ENCODE measurements at places on chromosomes 5 and 9.

DNA sequence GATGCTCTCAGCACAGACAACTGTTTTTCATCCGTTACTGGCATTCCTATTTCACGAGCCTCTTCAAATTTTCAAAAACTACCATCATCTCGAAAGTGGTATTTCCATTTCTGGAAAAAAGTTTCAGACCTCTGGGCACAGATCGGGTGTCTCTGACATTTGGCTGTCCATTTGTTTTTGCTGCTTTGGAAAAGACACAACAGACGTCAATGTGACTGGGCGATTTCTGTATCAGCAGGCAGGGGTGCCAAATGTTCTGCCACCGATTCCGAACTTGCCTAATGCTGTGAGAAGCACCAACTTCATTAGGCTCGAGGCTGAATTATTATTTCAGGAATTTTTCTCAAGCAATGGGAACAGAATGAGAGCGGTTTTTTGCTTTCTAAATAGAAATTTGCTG, 105.6 kb downstream of the ARSB start:
- DNase-seq, result no peak

- no peak for DNase-seq
These were observed 45.4 kb downstream of the ZNF618 start for GRCh38 chr9:113921396-113921925.

GRCh38 chr5:154395407-154396106, 50.2 kb upstream of the SAP30L start:
- no peak for DNase-seq

GRCh38 chr9:38074441-38074961, 5.5 kb upstream of the SHB start:
- no peak for DNase-seq

DNA sequence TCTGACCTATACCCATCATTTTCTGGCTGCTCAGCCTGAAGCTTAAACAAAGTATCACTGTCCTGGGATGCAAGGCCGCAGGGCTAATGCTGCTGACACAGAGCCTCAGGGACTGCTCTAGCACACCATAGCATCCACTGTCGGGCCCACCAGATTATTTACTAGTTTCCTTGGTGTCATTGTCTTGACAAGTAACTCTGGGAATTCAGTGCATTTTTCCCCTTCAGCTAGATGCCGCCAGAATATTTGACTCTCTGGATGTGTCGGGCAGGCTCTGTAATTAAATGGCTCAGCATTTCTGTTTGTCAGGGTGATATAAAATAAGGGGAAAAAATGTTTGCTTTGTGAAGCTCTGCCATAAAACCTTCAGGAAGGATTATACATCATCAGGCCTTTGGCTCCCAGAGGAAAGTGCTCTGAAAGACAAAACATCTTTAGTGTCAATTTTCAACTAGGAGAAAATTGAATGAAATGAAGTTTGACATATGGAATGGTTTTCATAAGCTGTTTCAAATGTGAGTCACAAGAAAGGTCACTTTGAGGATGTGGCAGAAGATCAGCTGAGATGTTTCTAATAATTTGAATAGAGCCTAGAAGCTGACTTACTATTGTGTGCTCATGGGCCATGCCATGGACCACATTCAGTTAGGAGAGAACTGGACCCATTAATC, 350.1 kb downstream of the TMEM232 start:
- no peak for DNase-seq

DNA sequence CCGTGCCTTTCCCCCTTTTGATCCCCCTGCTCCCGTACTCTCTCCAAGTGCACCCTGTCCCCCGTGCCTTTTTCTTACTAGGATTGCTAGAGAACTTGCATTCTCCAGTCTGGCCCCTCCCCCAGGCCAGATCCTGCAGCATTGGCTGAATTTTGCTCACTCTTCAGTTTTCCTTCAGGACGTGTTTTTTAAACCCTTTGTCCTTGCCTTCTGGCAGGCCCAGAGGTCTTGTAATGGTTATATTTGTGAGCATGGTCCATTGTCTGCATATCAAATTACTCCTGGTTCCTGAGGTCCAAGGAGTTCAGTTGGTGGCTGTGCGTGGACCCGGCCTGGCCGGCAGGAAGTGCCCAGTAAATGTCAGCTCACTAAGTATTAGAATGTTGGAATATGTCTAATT, 606 bp downstream of the TBC1D13 start:
- no peak for DNase-seq

- DNase-seq, result no peak
These were observed 76.9 kb upstream of the IFNK start for GRCh38 chr9:27447031-27447683.

GRCh38 chr5:110333384-110333783, 393.1 kb downstream of the TMEM232 start:
- no peak for DNase-seq

DNA sequence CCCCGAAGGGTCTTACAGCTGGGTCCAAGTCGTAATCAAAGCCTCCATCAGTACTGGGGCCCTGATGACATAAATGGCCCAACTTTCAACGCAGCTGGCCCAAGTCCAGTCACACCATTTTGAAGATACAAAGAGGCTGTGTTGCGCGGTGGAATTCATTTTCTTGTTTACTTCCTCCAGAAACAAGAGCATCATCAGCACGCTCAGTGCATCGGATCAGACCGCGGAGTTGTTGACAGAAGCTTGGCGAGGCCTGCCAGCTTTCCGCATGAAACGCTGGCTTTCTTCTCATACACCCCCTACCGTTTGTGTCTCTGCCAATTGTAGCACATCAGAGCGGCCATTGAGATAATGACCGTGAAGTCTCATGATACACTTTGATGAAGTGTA, 101.7 kb upstream of the SPATA31D4 start:
- DNase-seq, result no peak

GRCh38 chr9:15724016-15724415, 171.2 kb downstream of the CCDC171 start:
- no peak for DNase-seq

DNA sequence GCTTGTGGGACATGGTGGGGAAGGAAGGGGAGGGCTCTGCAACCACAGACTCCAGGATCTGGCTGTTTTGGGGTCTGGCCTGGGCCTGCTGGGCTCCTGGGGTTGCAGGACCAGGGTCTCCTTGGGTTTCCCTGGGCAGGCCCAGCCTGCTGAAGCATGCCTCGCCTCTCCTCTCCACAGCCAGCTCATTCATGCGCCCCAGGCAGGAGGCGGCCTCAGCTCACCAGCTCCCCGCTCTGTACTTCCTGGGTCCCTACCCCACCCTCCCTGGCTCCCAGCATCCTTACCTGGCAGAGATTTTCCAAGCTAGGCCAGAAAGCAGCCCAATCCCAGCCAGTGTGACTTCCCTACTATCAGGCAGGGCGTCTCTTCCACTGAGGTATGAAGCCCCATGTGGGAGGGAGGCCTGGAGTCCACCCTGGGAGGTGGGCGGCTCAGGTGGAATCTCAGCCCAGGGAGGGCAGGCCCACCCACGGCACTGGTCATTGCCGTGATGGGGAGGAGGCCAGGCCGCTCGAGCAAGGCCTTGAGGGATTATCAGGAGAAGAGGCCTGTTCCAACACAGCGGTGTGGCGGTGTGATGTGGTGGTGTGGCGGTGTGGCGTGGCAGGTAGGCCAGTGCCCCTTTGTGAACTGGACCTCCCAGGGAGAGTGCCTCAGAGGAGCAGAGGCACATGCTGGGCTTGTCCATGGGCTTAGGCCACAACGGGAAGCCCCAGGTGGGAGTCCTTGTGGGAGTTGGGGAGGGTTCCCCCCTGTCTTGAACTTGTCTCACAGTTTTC, 103.4 kb downstream of the DAB2IP start:
- DNase-seq, result no peak

- no peak for DNase-seq
These were observed 103.3 kb downstream of the DIRAS2 start for GRCh38 chr9:90539286-90539685.

- peak; percentile 42 for DNase-seq
These were observed 413 bp downstream of the JADE2 start for GRCh38 chr5:134525683-134526482.

- DNase-seq, result no peak
These were observed 13.7 kb downstream of the TEX53 start for GRCh38 chr9:114643896-114644295.

- no peak for DNase-seq
These were observed 3.4 kb upstream of the SLC46A2 start for GRCh38 chr9:112894041-112894440.

- no peak for DNase-seq
These were observed 103.0 kb downstream of the SPATA31D1 start for GRCh38 chr9:82091610-82092009.

DNA sequence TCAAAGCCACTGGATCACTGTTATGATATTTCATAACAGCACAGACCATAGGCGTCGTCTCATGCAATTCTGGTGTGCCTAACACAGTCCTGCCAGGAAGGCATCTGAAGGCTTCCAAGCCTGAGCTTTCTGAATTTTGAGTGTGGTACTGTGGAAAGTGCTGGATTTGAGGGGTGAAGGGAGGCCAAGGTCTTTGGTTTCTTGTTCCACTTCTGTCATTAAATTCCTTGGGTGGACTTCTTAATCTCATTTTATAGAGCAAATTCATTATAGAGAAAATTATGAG, 441.3 kb upstream of the PIK3R1 start:
- DNase-seq, result no peak

- DNase-seq, result no peak
These were observed 940.7 kb downstream of the NR2F1-AS1 start for GRCh38 chr5:92640340-92640739.

DNA sequence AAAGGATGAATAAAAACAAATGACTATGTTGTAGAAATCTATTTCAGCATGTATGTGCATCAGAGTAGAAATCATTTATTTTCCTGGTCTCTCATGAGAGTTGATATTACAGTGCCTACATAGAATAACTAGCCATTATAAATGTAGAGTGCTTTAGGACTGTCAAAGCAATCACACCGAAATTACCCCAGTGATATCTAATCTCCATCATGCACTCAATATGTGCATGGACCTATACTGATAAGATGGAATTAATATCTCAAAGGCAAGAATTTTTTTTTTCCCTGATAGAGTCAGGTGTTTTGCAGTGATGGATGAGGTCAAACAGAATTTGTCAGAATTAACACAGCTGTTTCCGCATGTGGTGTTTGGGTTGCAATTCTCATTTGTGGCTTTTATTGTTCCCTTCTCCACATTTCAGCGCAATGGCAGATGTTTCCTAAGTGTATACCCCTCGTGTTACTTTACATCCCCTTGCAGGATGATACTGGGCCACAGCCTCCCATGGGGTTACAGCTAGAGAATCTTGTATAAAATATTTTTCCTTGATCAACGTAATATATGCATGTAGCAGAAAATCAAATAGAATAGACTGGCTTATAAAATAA, 298.8 kb downstream of the RASEF start:
- no peak for DNase-seq

DNA sequence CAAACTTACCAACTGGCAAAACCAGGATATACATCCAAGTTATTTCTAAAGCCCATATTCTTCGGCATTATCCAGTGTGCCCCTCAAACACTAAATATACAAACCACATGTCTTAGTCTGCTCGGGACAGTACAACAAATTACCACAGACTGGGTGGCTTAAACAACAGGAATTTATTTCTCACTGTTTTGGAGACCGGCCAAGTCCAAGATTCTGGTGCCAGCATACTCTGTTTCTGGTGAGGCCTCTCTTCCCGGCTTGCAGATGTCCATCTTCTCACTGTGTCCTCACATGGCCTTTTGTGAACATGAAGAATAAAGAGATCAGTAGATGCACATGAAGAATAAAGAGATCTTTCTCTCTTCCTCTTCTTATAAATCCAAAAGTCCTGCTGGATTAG, 12.9 kb upstream of the SLCO6A1 start:
- no peak for DNase-seq
